ENCODE measurements at places on chromosomes 1 and 21.

GRCh38 chr1:237470712-237471338 lies 419.9 kb downstream of the ZP4 start:
- DNase-seq = no peak

DNA sequence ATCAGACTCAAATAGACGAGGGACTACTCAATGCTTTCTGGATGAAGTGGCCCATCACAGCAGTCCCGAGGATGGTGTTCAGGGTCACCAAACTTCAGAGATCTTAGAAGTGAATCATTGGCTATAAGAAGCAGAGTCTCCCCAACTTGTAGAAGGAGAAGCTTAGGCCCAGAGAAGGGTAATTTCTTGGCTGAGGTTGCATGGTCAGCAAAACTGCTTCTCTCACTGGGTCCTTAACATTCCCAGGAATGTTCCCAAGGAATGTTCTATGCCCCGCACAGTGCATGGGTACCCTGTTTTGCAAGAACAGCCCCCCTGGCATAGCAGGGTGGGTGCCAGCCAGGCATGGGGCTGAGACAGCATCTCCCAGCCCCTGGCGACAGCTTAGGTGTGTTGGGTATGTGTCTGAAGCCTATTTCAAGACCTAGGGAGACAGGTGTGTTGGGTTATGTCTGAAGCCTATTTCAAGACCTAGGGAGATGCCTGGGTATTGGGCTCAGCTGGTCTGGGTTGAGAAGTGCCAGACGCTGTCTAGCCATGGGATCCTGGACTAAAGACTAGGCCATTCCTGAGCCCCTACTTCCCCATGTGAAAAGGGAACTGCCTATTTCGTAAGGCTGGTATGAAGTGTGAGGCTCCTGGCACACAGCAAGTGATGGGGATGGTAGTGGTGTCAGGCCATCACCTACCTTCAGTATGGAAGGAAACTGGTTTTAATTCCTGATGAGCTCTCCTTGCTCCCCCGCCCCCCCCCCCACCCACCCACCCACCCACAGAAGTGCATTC lies 26.1 kb downstream of the PADI6 start:
- no peak for DNase-seq

DNA sequence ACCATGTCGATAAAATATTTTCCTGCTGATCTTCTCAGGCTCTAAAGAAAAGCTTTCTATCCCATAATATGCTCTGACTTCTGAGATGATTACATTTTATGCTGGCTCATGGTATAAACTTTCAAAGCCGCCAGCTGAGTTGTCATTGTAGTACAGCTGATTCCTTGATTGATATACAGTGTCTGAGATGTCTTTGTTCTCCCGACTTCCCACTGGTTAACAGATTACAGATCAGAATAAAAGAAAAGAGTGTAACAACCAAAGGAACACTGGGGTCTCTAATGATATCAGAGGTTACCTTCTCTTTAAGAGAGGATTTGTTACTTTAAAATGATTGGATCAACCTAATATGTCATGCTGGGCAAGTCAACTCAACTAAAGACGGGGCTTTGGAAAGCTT lies 485.4 kb upstream of the LRRC7 start:
- no peak for DNase-seq

GRCh38 chr1:203704120-203704519 lies 60.9 kb upstream of the LAX1 start:
- DNase-seq = no peak

GRCh38 chr1:72322910-72323309 lies 40.6 kb upstream of the NEGR1 start:
- DNase-seq = no peak

DNA sequence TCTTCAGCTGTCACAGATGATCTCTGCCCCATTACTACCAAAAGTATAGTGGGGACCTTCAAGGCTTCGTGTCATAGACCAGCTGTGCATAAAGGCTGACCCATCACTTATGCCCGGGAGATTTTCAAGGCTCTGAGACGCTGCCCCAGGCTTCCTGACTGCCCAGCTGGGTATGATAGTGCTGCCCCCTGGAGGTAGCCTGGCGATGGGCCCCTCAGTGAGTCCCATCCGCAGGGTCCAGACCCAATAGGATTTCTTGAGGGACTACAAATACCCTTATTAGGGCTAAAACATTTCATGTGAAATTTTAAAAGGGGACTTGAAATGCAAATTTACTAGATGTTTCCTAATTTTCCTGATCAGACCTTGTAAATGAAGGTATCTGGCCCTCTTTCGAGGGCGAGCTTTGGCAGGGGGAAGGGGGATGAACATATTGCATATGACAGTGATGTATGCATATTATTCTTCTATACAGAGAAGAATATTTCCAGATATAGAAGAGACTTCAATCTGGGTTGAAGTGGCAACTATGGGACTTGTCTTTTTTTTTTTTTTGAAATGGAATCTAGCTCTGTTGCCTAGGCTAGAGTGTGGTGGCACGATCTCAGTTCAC lies 11.7 kb upstream of the FCMR start:
- peak; percentile 64 for DNase-seq

DNA sequence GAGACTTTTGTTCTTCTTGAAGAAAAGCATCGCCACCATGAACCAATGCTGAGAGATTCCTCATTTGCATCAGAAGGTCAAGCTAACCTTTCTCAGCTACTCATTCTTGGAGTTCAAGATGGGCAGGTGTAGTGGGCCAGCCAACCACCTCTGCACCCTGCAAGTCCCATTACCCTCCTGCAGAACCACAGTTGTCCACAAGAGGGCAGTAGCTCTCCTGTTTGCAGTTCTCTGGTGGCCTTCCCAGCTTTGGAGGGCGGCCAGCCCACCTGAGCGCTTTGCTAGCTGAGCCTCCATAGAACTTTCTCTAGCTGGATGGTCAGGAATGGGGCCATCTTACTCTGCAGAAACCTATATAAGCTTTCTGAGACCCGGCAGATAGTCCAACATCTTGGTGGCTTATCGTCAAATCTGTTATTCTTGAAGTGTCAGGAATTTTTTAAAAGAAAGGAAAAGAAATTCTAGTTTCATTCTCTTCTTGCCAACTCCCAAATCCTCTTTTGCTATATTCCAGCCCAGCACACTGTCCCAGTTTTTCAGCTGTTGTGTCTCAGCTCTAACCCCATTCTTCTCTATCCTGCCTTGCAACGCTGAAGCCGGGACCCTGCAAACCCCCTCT lies 11.0 kb upstream of the LMX1A start:
- DNase-seq = peak; percentile 73

GRCh38 chr1:6954591-6954990 lies 169.3 kb downstream of the CAMTA1 start:
- DNase-seq = no peak

DNA sequence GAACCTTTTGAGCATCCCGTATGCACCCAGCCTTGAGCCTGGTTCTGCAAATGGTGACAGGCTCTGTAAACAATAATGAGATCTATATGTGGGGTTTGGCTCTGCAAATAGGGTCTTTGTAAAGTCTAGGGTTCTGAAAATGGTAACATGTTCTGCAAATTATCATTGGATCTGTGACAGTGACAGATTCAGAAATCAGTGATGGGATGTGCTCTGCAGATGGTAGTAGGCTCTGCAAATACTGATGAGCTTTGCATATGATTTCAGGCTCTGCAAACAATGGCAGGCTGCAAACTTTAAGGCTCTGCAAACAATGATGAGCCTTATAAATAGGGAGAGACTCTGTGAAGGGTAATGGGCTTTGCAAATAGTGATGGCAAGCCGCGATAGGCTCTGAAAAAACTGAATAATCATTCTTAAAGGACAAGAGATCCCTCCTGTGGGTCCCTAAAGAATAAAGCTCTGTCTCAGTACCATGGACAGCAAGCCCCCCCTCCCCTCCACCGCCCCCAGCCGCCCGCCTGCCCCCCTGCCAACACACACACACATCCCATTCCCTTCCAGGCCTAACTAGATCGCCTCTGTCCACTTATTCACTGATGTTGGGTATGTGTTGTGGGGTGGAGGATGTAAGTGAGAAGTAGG lies 17.7 kb upstream of the DMBX1 start:
- no peak for DNase-seq

GRCh38 chr1:29876902-29877301 lies 640.6 kb downstream of the PTPRU start:
- no peak for DNase-seq

DNA sequence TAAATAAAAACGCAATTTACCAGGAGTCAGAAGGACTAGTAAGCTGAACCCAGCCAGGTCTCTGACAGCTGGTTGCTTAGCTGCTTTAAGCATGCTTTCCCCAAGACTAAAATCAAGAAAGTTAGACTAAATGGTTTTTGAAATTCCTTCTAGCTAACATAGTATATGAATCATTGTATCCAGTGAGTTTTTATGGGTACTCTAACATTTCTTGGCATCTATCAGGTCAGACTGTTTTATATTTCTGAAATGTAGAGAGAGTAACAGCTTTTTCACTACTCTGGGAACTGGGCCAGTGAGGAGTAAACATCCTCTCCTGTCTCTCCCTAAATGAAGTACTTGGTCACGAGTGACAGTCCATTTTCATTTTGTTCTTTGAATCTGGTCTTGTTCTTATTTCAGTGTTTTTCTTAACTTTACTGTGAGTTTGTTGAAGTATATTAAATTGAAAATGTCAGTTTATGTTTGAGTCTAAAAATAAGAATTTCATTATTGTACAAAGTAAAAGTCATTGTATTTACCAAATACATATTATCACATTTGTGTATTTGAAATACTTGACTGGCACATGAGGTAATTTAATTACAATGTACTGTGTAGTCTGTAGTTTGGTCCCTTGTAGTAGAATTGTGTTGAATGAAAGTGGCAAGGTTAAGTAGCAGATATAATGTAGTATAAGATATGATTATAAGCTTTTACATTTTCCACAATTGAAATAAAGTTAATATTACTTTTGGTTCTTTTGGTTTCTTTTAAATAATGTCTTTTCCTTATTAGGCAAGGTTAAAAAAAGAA lies 47.6 kb downstream of the PKN2 start:
- no peak for DNase-seq

DNA sequence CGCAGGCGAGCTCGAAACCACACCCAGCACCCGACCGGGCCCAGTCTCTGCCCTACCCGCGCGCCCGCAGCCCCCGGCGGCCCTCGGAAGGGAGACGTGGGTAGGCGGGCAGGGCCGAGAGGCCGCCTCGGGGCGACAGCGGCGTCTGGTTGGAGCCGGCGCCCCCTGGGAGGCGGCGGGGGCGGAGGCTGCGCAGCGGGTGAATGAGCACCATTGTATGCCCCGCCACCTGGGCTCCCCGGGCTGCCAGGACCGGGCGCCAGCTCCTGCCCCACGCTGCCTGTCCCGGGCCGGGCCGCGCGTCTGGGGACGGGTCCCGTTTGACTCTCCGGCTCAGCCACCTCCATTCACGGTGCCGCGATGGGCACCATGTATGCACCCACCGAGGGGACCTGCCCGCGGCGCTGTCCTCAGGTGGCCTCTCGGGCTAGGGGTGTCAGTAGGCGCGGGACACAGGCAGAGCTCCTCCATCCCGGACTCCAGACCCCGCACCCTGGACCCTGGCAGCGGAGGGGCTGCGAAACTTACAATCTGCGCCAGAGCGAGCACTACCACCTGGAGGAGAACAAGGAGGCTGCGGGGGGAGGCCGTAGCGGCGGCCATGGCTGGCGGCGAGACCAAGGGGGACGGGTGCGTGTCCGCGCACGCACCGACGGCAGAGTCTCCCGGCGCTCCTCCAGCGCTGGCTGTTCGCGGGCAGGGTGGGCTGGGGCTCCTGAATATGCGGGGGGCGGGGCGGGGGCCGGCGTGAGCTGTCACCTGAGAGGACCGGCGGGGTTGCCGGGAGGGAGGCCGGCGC lies at the start of gene COL9A2:
Gene COL9A2 (minus strand): TSS at position 692 of the 799 bp plus-strand sequence. CDS start 89 bp downstream, at position 603.
- peak; percentile 43 for DNase-seq

GRCh38 chr1:109765896-109766615 lies 2.3 kb upstream of the EPS8L3 start:
- DNase-seq = no peak

DNA sequence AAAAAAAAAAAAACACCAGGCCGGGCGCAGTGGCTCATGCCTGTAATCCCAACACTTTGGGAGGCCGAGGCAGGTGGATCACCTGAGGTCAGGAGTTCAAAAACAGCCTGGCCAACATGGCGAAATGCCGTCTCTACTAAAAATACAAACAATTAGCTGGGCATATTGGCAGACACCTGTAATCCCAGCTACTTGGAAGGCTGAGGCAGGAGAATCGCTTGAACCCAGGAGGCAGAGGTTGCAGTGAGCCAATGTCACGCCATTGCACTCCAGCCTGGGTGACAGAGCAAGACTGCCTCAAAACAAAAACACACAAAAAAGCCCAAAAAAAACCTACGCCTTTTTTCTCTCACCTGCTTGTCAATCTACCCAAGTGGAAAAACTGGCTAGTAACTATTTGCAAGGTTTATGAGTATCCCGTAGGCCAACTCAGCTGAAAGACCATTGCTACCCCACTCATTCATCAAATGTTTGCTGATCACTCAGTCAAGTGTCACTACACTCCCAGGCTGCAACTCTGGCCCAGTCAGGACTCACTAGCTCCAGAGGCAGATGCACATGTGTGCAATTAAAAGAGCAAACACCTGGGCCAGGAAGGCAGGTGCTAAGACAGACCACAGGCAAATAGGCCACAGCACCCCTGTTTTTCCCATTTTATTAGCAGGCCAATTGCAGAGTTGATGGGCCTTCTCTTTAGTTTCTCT lies 2.0 kb downstream of the CSRP1 start:
- no peak for DNase-seq

DNA sequence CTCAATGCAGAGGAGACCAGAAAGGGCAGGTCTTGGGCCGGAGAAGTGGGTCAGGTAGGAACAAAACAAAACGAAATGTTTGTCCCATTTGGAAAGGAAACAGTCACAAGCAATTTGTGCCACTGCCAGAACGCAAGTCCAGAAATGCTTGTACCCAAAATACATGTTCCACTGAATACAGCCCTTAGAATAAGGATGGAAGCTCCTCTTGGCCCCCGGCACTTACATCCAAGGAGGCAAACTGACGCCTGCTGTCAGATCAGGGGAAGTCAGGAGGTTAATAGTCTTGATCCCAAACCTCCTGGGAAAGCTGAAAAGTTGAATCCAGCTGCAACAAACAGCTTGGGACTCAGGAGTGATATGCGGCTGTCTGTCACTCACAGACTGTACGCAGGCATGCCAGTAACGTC lies 75.9 kb upstream of the GALNT2 start:
- DNase-seq = no peak

DNA sequence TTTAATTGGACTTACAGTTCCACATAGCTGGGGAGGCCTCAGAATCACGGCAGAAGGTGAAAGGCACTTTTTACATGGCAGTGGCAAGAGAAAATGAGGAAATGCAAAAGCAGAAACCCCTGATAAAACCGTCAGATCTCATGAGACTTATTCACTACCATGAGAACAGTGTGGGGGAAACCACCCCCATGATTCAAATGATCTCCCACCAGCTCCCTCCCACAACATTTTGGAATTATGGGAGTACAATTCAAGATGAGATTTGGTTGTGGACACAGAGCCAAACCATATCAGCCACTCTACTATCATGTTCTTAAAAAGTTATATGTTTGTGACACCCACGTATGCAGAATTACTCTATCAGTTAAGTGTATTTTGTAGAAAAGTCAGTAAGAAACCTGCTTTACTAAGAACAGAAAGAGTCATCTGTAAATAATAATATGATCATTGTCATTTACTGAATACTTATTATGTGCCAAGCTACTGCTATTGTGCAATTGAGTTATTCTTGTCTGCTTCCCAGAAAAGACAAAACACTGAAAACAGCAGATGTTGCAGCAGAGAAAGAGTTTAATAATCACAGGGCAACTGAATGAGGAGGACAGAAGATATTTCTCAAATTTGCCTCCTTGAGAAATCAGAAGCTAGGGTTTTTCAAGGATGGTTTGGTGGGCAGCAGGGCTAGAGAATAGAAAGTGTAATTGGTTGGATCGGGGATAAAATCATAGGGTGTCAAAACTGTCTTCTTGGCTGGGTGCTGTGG lies 207.7 kb upstream of the FGGY start:
- no peak for DNase-seq

Data from stimulated activated CD4-positive, alpha-beta T cell treated with anti-CD3 and anti-CD28 coated beads, Interleukin-1b, Interleukin-23, amount 100 ng/mL, for 48 hours (primary cell).